Stimulated activated CD4-positive, alpha-beta T cell treated with anti-CD3 and anti-CD28 coated beads, Interleukin-1b, Interleukin-23, amount 100 ng/mL, for 4 hours (primary cell): ENCODE measurements at places on chromosomes 7 and 10.

DNA sequence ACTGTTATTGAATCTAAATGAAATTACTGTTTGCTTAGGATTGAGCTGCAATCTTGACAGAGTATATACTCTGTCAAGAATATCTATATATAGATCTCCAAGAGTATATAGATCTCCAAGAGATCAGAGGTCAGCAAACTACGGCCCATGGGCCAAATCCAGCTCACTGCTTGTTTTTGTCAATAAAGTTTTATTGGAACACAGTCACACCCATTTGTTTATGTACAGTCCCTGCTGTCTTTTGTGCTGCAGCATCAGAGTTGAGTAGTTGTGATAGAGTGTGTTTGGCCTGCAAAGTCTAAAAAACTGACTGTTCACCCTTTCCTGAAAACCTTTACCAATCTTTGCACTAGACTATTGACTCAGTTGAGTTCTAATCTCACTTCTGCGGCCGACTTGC is 66.3 kb upstream of the NPVF start:
- DNase-seq: no peak

DNA sequence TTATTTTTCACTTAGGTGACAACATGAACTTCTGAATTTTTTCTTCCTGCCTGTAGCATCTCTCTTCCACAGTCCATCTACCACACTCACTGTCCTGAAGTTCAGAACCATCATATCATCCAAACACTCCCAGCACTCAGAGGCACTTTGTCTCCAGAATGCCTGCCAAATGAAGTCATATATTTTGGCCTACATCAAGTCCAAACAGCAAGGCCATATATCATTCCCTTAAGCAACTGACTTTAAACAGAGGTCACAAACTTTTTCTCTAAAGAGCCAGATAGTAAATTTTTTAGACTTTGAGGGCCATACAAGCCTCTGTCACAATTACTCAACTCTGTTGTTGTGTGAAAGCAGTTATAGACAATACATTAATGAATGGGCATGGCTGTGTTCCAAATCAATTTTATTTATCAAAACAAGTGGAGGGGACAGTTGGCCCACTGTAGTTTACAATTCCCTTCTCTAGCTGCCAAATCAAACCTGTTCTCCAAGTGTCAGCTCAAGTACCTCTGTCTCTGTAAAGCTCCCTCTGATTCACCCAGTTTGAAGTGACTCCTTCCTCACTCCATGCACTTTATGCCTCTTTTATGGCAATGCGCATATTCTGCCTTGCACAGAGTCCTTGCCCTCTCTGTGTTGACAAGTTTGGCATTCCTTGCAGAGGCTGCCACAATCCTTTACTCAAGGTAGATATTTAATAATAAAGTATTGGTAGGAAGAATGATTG is 305.7 kb downstream of the FZD1 start:
- DNase-seq: no peak

DNA sequence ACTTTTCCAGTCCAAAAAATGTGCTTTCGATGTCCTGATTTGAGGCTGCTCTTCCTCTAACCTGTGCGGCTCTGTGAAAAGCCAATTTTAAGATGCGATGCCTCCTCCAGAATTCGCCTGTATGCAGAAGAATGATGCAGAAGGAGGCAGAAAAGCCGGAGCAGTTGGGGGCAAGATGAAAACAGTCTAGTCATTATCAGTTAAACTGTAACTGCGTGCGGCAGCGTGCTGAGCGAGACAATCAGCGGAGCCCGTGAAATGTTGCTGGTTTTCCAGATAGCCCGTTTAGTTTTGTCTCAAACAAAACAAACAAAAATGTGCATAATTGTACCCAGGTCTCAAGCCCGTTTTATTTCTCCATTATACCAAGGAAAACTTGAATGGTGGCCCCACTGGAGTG is 137.0 kb upstream of the FGFR2 start:
- no peak for DNase-seq

DNA sequence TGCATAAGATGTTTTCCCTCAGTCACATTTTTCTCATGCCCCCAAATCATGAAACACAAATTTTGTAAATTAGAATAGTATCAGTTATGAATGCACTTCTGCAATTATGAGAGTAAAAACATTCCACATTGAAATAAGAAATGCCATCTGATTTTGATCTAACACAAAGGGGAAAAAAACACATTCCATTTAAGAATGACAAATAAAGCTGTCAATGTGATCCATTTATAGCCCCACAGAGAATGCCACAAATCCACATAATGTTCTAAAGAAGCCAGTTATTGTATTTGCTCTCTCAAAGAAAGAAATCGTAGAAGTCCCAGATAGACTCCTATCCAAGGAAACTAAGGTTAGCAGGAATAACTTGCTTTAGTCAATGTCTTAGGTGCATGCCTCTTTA is 48.7 kb upstream of the RHOBTB1 start:
- no peak for DNase-seq

DNA sequence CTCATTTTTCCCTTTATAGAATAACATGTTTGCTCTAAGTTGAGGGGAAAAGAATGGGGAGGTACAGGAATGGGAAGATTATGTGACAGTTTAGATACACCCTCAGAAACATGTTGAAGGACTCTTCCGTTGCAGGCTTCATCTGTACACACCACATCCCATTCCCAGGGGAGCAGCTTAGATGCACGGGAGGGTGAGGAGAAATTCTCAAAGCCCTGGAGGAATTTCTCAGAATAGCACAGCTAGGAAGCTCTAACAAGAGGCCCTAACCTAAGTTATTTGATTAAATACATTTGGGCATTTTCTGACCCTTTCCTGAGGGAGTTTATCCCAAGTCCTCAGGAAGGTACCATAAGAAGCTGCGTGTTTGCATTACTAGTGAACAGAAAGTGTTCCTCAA is 660.2 kb upstream of the IGFBP3 start:
- DNase-seq: no peak

DNA sequence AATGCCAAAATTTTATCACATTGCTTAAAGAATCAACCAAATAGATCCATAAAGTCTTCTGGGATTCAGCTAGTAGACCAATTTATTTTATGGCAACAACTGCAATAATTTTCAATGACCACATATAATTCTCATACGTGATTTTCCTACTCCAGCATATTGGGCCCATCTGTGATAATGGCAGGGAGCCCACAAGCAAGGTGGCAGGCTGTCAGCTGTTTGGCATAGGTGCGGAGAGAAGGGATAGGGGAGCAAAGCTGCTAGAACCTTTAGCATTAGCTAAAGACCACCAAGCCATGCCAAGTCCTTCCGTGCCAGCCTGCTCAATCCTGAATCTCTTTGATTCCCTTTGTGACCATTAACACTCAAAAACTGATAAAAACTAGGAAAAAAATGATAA is 721.2 kb downstream of the XPNPEP1 start:
- no peak for DNase-seq

GRCh38 chr7:87047-87446 is 105.3 kb upstream of the FAM20C start:
- DNase-seq: no peak

DNA sequence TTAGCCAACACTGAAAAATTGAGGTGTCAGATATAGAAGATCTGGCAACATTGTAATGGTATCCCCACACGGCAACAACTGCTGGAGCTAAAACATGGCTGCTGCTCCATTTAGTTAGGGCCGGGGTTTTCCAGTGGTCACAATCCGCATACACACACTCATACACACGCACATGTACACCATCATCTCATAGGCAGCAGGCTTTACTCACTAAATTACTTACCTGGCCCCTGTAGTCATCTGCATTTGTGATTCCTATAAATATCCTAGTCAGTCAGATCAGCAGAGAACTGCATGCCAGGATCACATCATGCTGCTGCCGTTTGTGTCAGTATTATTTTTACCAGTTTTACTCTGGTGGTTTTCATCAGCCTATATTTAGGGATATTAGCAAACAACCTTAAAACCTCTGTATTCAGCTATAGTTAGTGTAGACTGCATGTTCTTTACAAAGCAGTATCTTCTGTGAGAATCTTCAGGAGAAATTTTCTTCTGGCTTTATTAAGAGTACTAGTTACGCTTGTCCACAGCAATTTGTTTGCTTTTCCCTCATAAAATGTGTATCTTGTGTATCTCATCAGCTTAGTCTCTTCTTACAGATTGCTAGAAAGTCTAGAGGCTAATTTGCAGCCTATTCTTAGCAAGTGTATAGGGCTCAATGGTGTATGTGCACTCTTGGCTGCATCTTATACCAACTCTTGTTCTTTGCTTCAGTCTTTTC is 38.3 kb upstream of the PTPN12 start:
- no peak for DNase-seq

DNA sequence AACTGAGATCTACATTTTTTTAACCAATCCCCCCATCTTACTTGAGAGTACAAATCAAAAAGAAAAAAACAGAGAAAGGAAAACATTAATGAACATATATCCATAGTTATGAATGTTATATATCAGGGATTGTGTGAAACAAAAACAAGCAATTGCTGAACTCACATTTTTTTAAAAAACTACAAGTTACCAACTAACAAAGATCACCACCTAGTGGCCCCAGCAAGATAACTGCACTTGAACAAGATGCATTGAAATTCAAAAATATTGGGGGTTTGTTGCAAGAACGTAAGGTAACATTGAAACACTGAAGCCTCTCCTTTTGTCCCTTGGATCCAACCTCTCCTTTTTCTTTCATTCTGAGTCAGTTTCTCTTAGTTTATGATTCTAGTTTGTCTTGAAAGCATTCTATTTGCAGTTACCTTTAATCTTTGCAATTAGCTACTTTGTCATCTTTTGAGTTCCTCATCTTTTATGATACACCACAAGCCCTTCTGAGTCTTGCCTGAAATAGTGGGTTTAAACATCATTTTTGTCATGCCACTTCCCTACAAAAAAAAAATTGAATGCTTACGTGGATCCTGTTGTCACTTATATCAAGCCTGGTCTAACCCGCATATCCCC is 87.3 kb upstream of the TES start:
- DNase-seq: no peak

DNA sequence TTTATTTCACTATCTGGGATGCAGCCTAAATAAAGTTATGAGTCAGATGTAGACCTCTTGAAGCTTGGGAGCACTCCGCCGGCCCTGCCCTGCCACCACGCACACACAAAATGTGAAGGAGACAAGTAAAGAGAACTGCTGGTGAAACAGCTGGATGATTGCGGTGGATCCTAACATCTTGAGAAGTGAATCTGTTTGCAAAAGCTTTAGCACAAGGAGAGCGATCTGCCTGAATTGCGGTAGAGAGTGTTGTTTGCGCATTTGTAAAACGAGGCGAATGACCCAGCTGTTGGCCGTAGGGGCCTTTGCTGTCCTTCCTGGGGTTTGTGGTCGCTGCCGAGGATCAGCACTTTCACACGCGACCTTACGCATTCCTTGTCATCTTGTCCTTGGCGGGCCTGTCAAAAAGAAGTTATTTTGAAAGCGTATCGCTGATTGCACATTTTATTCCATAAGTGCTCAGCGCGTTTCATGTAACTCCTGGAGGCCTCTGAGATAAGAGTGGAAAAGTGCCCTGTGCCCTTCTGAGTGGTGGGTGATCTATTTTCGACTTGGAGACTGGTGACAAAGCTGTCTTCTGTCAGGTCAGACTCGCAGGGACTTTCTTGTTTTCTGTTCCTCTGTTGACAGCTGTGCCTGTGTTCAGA is 40.8 kb downstream of the RBM20 start:
- DNase-seq: no peak

DNA sequence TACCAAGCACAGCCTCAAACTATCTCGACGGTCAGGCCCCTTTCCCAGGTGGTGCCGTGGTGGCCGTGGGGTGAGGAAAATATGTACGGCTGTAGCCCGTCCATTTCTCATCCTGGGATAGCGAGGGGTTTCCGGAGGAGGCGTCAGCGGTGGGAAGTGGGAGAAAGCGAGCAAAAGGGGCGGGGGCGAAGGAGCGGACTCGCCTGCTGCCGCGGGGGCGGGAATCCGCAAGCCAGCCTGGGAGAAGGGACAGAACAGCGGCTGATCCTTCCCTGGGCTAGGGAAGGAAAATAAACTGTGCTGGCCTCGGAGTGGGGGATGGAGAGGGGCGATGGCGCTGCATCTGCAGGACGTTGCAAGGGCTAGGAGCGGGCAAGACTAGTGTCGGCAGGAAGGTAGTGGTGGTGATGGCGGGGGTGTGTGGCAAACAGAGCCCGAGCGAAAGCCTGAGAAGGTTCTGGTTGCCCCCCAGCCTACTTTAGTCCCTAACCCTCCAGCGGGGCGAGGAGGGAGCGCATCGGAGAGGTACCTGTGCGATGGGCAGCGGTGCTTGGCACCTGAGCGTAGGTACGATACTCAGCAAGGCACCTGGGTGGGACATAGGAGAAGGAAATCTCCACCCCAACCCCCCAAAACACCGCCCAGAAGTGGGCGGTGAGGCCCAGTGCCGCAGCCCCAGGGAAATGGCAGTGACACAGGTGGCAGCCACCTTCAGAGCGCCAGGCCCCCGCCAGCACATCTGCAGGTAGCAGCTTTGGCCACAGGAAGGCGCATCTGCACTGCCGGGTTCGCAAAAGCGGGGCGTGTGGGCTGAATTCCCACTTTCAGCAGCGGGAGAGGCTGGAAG is 49.9 kb upstream of the STEAP1B start:
- DNase-seq: no peak

- DNase-seq: no peak
Observed at GRCh38 chr7:36942025-36942424, 217.7 kb upstream of the AOAH start.

DNA sequence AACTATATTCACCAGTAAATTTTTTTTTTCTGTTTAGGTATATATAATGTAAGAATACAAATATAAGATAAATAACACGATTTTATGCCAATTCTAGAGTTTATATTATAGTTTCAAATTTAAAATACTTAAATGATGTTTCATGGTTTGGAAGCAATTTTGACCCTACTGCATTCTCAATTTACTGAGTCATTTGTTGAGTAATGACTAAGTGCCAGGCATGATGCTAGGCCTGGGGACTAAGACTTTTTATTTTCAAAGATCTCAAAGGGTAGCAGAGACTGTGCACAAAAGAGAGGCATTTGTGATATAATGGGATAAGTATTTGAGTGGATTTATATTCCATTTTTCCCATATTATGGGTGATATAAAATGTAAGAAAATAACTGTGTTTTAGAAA is 78.9 kb upstream of the SMIM30 start:
- DNase-seq: no peak

GRCh38 chr7:13578294-13578693 is 411.2 kb downstream of the ETV1 start:
- DNase-seq: no peak

- no peak for DNase-seq
Observed at GRCh38 chr10:30166929-30167328, 107.5 kb upstream of the JCAD start.

DNA sequence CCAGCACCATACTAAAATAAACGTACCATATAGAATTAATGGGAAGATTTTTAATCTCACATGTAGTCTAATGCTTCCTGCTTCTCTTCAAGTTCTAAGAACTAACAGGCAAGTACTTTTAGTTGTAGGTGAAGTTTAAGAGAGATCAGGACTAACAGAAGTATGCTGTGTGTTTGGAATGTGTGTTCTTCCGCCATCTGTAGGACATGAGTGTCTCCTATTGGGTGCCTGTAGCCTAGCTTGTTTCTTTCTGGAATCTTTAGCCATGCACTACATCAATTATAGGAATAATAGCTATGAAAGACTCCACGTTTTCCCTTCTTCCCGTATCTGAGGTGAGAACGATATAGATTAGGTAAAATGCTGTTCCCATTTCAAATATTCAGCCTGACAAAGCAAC is 140.2 kb upstream of the AHR start:
- no peak for DNase-seq
